Calu3 (cell line): ENCODE measurements at places on chromosomes 4 and X. TPM values are rescaled to one million over a fixed set of nuclear protein-coding genes. Genes with fewer than 3 reads are reported as not detected.

The FOXR2 gene
- total RNA-seq = not detected in 2 replicates

The CASP6 gene
- total RNA-seq = 16.1 and 22.3 TPM in 2 replicates

The CCDC110 gene
- total RNA-seq = not detected in 2 replicates

GRCh38 chrX:39839371-39839770, 258.4 kb downstream of the BCOR start:
- no peak for DNase-seq

GRCh38 chr4:119707336-119707735, 78.7 kb upstream of the PDE5A start:
- DNase-seq = no peak

DNA sequence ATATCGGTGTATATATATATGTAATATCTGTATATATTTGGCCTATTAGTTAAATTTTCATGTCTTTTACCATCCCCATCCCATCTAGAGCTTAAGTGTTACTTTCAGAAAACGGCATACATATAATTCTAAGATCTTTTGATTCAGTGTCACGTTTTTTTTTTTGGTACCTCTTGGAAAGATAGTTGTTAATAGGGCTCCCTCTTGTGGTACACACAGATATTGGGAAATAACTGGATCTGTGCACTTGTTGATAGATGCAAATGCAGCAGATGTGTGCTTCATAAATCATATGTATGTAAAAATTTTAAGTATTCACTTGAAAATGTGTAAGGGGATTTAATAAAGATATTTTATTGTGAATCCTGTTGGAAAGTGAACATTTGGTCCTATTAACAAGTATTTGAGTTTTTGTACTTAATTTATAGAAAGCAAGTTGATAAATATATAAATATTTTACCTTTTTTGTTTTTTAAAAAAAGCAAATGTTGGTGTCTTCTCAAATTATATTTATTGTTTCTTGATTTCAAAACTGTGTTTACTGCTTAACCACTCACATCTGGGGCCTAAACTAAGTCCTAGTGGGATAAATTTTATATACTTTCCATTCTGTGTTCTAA, 74.7 kb downstream of the PAQR3 start:
- peak; percentile 23 for DNase-seq

GRCh38 chr4:1492142-1492457, 85.9 kb upstream of the NKX1-1 start:
- no peak for DNase-seq

GRCh38 chr4:75391489-75392166, 122.6 kb downstream of the RCHY1 start:
- no peak for DNase-seq

GRCh38 chr4:27973056-27973455, 1112.4 kb downstream of the STIM2 start:
- DNase-seq = no peak

GRCh38 chr4:88672987-88673386, 24.6 kb downstream of the NAP1L5 start:
- DNase-seq = peak; percentile 32

The LEF1 gene
- 0.42 TPM in 1 of 2 replicates, not detected in the other for total RNA-seq

DNA sequence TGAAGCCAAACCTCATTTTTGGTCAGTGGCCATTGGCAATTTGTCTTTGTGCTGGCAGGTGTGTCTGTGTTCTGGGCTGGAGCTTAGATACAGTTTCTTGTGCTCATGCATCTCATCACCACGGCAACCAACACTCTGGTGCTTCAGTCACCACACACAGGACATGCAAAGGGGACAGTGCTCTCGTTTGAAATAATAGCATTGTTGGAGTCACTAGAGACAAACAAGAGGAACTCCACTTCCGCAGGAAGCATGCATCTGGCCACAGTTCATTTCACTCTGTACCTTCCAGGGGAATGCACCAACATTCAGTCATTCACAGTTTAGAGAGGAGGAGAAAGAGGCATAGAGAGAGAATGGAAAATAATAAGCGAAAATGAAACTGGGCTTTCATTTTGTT, 267.4 kb downstream of the ANK2 start:
- DNase-seq = no peak

The FAM236B gene
- total RNA-seq = not detected in 2 replicates

- DNase-seq = no peak
Measured at GRCh38 chrX:44060221-44060620, 87.0 kb upstream of the NDP start.

DNA sequence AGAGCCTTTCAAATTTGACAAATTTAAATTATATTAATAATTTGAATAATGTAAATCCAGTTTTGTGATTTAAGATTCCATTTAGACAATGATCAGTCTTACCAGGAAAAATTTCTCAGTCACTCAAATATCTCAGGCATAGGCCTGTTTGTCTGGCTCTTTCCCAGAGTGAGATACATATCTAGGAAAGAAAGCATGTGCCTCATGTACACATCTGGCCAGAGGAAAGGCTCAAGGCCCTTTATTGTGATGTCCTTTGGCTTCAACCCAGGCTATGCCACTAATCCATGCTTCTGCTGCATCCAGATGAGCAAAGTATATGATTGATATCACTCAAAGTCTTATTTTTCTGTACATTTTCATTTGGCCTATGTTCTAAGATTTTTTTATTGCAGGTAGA, 473.3 kb upstream of the ADGRL3 start:
- no peak for DNase-seq

DNA sequence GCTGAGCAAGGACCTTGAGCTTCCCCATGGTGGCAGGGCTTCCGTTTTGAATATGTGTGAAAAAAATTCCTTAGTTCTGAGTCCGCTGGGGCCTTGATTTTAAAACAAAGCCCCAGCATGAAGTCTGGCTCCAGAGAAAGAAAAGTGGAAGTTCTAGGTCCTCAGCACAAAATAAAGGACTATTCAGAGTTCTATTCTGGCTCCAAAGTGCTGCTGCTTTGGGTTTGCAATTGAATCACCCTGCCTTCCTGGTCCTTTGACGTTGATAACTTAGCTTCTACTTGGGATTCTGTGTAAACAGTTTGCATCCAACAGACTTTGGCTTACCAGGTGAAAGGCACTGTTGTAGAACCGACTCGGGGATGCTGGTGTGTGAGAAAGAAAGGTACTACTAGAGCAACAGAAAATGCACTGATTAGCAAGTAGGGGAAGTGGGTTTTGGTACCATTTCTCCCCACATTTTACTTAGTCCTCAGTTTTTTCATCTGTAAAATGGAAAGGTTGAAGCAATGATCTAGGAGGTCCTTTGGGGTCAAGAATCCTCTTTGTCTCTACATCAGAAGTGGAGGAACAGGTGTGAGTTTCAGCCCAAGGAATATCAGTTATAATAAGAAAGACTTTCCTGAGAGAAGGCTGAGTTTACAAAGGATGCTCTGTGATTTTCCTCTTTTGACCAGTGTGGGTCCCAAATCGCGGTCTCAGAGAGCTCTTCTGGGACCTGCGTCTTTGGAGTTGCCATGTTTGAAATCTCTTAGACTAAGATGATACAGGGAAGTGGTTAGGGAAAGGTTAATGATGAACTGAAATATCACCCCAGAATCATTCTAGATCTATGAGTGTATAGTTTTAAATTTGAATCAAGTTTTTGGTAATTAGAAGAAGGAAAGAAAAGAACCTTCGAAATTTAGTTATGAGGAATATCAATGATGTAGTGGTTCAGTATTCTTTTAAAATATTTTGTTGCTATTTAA, 28.2 kb downstream of the IGFBP7 start:
- no peak for DNase-seq

DNA sequence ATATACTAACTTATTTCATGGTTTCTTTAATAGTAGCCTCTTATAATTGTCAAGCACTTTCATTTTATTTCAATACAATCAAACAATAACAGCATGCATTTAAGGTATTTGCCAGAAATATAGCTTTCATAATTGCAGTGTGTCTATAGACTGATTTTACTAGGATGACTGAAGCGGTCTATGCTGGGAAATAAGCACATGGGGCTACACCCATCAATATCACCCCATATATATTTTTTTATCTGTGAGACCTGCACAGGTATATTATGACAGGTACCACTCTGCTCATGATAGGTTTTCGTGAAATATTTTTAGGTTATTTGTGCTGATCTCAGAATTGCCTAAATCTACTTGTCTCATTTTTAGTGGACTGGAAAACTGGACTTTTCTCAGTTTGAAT, 229.1 kb upstream of the PITX2 start:
- DNase-seq = no peak

The SPOCK3 gene
- total RNA-seq = 0.31 and 0.51 TPM in 2 replicates

GRCh38 chr4:48431401-48431800, 51.7 kb upstream of the SLC10A4 start:
- DNase-seq = no peak

- DNase-seq = no peak
Measured at GRCh38 chr4:33722800-33723516, 2521.4 kb downstream of the ARAP2 start.
